Peyer's patch (tissue), 4 donors: ENCODE measurements at places on chromosomes 7 and 10. TPM values are rescaled to one million over a fixed set of nuclear protein-coding genes. Genes with fewer than 3 reads are reported as not detected.
A peak's percentile ranks its signal among the peaks of the same experiment; 100 is the strongest.

Gene TFR2
- 2.5 TPM for total RNA-seq

Gene OR2A1
- total RNA-seq: not detected

DNA sequence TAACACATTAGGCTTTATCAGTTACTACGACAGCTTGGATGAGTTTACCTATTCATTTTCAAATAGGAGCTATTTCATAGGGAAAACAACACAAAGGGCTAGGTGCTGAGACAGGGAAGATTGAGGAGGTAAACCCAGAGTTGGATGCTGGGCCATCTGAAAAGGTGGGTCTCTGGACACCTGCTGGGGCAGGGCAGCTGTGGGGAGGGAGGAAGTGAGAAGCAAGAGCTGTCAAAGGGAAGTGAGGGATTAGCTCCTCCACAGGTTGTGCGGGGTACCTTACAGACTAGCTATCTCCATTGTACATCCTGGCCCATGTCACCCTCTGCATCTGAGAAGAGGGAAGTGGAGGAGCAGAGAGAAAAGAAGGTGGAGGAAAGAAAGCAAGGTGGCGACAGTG lies 48.9 kb downstream of the BLNK start:
- no peak overlapping the region for H3K27ac ChIP-seq
- no peak for DNase-seq

DNA sequence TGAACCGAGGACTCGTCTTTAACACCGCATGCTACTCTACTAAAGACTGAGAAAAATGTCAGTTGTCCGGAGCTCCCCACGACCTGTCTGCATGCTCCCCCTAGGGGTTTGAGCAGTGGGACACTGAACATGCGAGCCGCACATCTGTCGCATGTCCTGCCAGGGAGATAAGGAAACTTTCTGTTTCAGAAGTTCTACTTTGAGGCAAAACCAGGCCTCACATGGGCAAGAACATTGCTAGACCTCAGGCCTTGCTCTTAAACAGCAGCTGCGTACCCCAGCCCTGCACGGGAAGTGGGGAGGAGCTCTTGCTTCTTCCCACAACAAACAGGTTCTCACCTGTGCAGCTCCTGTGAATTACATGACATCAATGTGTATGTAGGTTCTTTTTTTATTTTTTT lies 30.3 kb upstream of the HERPUD2 start:
- peaks cover 19% of the 10 kb centered on the region for H3K4me1 ChIP-seq
- peak; percentile 85 for DNase-seq
- H3K27ac ChIP-seq: peak overlapping the region; percentile 84

Gene CCDC7
- total RNA-seq: 14.3 TPM

- no peak overlapping the region for H3K27ac ChIP-seq
- H3K27me3 ChIP-seq: no peaks in the 10 kb centered on the region
- no peaks in the 10 kb centered on the region for H3K4me1 ChIP-seq
- no peaks in the 10 kb centered on the region for H3K36me3 ChIP-seq
- DNase-seq: no peak
- no peak overlapping the region for H3K4me3 ChIP-seq
These were observed 23.4 kb downstream of the ENTPD7 start for GRCh38 chr10:99682752-99683151.

Gene TBC1D12
- total RNA-seq: 24.8 TPM

GRCh38 chr10:13184730-13185514 lies 23.6 kb downstream of the MCM10 start:
- no peaks in the 10 kb centered on the region for H3K4me1 ChIP-seq
- no peak overlapping the region for H3K27ac ChIP-seq
- DNase-seq: no peak
- H3K36me3 ChIP-seq: no peaks in the 10 kb centered on the region
- no peak overlapping the region for H3K4me3 ChIP-seq
